A549 treated with RU486 at 1 μM for 4 hours (cell line): ENCODE measurements at places on chromosomes 16 and 17. TPM values are rescaled to one million over a fixed set of nuclear protein-coding genes. Genes with fewer than 3 reads are reported as not detected.

QRICH2 gene
- 0.56 to 1.9 TPM (median 0.67 TPM) in 5 replicates for total RNA-seq

DYNLRB2 gene
- not detected in 5 replicates for total RNA-seq

SALL1 gene
- 0.13 to 0.25 TPM (median 0.15 TPM) in 5 replicates for total RNA-seq

OR1A1 gene
- total RNA-seq: not detected in 5 replicates

OGFOD3 gene
- 17.8 to 26.9 TPM (median 23.3 TPM) in 5 replicates for total RNA-seq

TMC5 gene
- total RNA-seq: 6.1 to 8.1 TPM (median 6.4 TPM) in 5 replicates

TEKT1 gene
- total RNA-seq: 0.06 to 0.12 TPM in 2 of 5 replicates, not detected in the others

AATF gene
- total RNA-seq: 125 to 166 TPM (median 134 TPM) in 5 replicates

AIPL1 gene
- not detected in 5 replicates for total RNA-seq
